ENCODE measurements at places on chromosomes 1 and 21.

DNA sequence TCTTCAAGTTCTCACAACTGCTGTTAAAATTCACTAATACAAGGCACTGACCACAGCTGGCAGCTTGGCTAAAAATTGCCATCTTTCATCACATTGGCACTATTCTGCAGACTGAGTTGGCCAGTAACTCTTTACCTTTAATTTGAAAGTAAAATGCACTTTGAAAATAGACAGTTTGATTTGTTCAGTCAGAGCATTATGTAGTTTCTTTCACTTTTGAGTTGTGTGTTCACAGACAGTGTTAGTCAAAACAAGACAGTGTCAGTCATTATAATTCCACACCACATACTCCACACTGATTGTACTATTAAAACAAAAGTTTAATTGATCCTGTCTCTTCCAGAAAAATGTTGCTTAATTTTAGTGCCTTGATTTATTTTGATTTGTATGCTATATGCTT is 160.7 kb downstream of the SDCCAG8 start:
- no peak for DNase-seq

DNA sequence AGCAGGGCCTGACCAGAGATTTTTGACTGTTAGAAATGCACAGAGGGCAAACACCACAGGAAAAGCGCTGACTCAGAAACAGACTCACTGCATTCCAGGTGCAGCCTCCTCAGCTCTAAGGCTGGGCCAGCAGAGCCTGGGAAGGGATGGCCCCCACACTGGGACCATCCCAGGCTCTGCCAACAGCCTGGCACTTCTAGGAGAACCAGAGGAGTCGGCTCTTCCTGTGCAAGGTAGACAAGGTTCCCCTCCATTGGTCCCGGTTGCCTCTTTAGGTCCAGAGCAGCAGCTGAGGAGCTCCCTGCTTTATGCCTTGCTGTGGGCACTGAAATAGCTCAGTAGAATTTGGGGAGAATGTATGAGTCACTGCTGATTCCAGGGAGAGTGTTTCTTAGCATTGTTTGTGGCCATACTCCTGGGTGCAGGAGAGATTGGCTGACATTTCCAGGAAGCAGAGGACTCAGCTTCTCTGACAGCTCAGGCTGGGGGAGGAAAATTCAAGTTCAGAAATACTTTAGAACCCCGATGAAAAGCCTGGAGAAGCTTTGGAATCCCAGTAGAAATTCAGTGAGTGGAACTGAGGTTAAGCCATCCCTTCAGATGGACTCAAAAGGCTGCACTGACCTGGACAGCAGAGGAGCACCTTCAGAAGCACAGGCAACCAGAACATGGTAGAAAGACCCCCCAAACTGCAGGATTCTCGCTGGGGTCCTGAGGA is 19.7 kb downstream of the PRAMEF1 start:
- peak; percentile 78 for DNase-seq

- DNase-seq = no peak
Observed at GRCh38 chr21:14687268-14687625, 141.1 kb upstream of the SAMSN1 start.

DNA sequence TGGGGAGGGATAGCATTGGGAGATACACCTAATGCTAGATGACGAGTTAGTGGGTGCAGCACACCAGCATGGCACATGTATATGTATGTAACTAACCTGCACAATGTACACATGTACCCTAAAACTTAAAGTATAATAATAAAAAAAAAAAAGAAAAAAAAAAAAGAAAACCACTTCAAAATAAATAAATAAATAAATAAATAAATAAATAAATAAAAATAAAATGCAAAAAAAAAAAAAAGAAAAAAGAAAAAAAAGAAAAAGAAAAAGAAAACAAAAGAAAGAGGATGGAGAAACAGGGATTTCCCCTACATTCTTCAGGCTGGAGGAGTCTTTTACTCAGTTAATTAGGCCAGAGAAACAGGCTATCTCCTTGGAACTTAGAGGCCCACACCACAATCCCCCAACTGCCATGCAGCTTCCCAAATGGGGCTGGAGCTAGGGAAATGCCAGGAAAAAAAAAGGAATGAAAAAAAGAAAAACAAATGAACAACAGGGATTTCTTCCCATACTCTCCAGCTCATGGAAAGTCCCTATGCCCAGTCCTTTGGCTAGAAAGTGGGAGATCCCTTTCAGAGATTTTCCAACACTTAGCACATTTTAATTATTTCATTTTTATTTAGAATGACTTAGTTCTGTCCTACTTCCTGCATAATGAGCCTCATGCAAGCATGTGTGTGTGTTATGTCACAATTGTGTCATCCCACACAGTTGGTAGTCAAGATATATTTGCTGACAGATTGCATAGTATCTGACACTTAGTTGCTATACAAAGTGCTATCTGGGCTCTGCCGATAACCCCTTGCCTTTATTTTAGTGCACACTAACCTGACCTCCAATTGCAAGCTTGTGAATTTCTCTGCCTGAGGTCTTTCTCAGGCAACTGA is 486.4 kb downstream of the PLPP3 start:
- DNase-seq = peak; percentile 45

DNA sequence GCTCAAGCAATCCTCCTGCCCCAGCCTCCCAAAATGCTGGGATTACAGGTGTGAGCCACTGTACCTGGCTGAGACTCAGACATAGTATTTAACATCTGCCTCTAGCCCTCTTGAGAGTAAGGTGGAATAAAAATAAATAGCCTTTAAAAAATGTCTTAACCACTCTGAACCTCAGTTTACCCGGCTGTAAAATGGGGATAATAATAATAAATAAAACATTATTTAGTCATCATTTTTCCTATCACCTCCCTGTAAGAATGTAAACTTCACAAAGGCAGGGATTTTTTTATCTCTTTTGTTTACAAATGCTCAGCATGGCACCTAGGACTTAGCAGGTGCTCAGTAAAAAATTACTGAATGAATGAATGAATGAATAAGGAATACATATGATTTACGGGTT is 17.2 kb downstream of the EPHB2 start:
- no peak for DNase-seq

GRCh38 chr1:235631816-235632215 is 17.8 kb downstream of the GNG4 start:
- DNase-seq = no peak

DNA sequence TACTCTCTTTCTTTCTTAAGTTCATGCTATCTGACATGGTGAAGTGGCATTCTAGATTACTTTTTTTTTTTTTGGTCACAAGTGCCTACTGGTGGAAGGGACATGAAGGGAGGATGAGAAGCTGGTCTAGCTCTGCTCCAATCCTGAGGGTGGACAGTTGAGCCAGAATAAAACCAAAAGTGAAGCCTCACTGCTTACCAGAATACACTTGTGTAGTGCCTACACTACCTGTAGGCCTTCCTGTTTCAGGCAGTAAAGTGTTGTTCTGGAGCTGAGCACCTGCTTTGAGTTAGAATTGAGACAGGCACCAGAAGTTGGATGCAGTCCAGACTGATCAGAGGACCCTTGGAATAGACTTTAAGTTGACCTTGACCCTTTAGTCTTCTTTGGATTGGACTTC is 40.4 kb upstream of the APOBEC4 start:
- no peak for DNase-seq

DNA sequence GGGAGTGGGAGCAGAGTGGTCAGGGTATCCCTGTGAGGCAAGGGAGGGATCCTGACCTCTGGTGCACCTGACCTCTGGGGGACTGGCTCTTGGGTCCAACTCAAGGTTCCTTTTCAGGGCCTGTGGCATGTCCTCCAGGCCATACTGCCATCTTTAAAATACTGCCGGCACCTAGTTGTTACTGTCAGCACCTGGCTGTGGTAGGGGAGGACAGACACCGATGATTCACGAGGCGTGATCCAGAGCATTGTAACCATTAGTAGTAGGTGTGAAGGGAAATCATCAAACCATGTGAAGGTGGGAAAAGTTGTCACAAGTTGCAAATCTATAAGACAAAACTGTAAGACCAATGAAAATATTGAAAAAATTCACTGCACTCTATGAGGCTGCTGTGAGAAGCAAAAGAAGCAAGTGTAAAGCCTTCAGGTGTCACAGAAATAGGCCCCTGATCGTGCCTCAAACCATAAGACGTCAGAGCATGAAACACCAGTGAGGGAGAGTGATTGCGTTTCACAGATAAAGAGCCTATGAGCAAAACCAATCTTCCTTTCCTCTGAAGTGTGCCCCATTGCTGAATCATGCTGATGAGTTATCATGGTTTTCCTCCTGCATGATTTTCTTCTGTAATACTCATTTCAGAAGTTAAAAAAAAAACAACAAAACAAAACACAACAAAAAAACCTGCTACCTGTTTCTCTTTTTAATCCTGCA is 55.3 kb downstream of the CDC7 start:
- DNase-seq = peak; percentile 74

DNA sequence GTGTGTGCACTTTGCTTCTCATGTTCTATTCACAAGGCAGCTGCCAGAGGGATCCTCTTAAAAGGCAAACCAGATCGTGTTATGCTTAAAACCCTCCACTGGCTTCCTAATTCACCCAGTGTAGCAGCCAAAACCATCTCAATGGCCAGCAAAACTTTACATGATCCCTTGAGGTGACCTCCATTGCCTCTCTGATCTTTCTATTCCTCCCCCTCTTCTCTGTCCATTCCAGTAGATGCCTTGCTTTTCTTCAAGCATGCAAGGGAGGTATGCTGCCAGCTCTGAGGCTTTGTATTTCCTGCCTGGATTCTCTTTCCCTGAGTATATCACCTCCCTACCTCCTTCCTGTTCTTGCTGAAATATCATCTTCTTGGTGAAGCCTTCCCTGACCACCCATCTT is 93.2 kb upstream of the KCNK2 start:
- DNase-seq = peak; percentile 91

GRCh38 chr21:16570856-16571255 is 841.1 kb downstream of the USP25 start:
- DNase-seq = peak; percentile 12

DNA sequence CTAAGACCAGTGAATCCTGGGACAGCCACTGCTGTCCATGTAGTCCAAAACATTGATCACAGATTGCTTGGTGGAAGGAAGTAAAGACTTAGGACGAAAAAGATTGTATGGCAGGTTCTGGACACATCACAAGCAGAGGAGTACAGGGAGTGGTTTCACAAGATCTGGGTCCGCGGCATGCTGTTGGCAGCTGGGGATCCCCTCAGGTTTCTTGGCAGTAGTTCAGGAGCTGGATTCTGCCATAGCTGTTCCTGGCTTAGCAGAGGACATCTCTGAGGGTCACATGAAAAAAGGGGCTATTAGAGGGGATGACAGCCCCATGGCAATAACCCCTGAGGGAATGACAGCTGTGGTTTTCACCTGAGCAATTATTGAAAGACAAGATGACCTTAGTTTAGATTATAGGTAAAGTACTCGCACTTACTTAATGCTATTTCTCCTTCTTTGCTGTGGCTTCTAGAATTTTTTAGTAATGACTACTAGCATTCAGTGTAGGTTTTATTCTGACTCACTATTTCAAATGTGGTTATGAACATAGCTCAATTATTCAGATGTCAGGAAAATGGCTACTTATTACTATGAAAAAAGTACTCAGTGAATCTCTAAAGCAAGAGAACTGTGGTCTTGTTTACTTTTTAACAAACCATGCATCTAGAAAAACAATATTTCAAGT is 8.2 kb downstream of the KRTAP27-1 start:
- no peak for DNase-seq

DNA sequence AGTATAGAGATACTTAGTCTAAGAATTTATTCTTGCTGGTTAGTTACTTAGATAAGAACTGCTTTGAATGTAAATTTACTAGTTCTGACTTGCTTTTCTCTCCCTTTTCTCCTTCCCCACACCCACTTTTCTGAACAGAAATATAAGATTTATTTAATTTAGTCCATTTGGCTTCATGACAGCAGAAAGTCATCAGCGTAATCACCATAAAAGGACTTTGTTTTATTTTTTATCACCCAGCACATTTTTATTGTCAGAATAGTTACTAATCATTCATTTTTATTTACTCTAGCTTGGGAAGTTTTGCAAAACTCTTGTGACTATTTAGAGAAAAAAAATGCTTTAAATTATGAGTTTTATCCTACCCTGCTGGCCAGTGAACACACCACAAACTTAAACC is 197.2 kb downstream of the CHRM3 start:
- no peak for DNase-seq

DNA sequence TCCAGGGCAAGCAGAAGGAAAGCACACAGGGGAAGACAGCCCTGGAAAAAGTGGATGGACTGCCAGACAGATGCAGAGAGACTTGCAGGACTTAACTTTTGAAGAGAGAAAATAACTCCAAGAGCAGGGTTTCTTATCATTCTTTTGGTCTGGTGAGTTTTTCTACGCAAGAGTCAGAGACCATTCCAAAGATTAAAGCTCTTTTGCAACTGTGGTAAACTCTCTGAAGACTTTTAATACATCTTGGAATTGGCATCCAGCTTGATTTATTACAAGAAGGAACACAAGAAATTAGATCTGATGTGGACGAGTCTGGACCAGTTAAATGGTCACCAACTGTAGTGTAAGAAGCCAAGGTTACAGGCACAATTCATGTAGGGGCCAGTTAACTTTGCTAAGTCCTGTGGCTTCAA is 153.4 kb downstream of the SIPA1L2 start:
- DNase-seq = peak; percentile 51

Measured in AG10803 (cell line).